ENCODE measurements at places on chromosomes 13 and 19.

GRCh38 chr13:48449656-48450055 lies 36.7 kb upstream of the LPAR6 start:
- DNase-seq, result no peak

DNA sequence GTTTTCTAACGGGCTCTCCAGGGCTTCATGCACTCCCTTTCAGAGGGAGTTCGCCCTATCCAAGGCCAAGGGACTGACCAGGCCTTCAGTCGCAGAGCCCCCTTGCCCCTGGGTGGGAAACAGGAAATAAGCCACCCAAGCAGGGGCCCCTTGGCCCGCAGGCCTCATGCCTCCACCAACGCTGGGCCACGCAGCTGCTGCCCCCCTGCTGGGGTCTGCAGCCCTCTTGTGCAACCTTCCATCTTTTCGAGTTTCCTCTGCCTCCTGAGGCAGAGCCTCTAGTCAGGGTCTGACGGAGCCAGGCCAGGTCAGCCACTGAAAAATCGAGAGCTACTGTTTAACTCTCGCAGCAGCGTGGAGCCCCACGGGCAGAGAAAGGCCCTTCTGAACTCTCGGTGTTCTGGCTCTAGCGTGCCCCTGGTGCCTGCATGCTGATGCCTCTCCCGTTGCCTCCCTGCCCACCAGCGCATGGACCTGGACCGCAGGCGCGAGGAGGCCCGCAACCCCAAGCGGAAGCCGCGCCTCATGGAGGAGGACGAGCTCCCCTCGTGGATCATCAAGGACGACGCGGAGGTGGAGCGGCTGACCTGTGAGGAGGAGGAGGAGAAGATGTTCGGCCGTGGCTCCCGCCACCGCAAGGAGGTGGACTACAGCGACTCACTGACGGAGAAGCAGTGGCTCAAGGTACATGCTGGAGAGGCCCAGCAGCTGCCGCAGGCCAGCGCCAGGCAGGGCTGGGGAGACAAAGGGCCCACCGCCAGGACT lies 54.6 kb upstream of the LDLR start:
- DNase-seq, result no peak

DNA sequence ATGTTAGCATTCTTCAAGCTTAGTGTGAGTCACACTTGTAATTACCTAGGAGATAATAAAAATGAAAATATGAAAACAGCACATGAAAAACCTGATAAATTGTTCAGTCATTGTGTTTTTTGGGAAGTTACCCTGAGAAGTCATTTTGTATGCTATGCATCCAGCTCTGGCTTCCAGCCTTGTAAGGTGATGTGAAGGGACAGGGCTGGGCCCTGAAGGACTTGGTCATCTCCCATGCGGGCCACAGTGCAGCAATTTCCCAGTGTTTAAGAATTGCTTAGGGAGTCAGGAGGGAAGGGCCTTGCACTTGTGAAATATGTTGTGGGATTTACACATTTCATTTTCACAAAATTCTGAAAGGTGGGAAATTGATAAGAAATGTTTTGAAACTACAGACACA lies 41.3 kb downstream of the ARHGEF7 start:
- no peak for DNase-seq

DNA sequence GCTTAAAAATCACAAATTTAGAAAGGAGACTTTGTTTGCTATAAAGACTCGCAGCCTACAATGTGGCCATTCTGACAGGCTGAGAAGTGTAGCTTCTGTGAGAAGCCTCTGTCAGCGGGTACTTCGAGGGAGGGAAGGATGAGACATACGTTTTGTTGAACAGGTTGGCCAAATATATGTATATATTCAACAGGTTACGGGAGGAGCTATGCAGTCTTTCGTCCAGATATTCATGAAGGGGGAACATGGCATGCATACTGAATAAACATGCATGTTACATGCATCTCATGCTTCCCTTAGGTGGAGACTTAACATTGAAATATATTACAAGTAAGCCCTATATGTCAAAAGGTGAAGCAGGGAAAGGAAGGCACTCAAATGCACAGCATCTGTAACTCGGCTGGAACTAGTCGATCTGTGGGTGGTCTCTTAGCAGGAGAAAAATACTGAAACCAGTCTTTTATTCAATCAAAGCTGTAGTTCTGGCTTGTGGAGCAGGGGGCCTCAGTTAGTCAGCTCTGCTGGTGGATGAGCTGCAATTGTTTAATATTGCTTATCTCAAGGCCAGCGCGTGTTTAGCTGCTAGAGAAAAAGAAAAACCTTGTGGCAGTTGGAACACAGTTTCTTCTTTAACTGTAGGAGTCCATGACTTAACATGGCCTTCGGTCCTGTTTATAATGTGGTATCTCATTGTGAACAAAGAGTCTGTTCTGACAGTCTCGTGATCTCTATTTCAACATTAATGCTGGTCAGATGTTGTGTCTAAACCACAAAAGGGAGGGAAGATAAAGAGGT lies 94.3 kb downstream of the FAM216B start:
- no peak for DNase-seq

DNA sequence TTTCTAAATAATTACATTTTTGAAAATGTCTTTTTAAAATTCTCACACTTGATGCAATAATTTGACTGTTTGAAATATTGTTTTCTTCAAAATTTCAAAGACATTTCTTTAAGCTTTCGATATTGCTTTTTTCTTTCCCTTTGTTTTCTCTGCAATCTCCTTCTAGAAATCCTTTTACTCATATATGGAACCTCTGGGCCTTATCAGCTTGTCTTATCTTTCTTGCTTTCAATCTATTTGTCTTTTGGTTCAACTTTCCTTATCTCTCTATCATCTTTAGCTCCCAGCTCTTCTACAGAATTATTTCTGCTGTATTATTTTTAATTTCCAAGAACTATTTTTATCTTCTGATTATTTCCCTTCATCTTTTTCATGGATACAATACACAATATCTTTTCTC lies 80.7 kb upstream of the DIAPH3 start:
- no peak for DNase-seq

DNA sequence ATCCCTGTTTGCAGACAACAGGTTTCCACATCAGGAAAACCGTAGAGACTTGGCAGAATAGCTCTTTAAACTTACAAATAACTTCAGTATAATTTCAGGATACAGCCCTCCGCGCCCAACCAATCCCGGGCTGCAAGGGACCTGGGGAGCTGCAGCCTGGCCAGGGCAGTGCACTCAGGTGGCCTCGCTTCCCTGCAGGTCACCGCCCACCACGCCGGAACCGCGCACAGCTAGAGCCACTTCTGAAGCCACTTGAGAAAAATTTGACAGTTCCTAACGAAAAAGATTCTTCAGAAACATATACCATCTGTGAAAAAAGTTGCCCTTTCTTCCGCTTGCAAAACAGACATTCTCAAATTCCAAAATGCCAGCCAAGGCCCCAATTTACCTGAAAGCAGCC lies 11.1 kb downstream of the ZNF91 start:
- DNase-seq, result no peak

GRCh38 chr13:45320876-45321629 lies 19.9 kb downstream of the TPT1 start:
- no peak for DNase-seq

- DNase-seq, result no peak
These were observed 26.1 kb upstream of the CYP2A7 start for GRCh38 chr19:40907968-40908735.

DNA sequence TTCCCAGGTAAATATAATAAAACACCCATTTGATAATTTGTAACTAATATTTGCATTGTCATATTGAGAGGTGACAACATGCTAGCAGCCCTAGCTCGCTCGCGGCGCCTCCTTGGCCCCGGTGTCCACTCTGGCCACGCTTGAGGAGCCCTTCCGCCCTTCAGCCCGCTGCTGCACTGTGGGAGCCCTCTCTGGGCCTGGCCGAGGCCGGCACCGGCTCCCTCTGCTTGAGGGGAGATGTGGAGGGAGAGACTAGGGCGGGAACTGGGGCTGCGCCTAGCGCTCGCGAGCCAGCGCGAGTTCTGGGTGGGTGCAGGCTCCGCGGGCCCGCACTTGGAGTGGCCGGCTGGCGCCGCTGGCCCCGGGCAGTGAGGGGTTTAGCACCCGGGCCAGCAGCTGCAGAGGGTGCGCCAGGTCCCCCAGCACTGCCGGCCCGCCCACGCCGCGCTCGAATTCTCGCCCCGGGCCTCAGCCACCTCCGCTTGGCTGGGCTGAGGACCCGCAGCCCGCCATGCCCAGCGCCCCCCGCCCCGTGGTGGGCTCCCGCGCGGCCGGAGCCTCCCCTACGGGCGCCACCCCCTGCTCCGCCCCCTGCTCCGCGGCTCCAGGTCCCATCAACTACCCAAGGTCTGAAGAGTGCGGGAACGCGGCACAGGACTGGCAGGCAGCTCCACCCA lies 594.4 kb downstream of the SLITRK6 start:
- DNase-seq, result no peak

- no peak for DNase-seq
These were observed 7.8 kb downstream of the ACTMAP start for GRCh38 chr19:40742477-40742876.

- no peak for DNase-seq
These were observed 53.0 kb downstream of the CHST8 start for GRCh38 chr19:33674626-33675367.

DNA sequence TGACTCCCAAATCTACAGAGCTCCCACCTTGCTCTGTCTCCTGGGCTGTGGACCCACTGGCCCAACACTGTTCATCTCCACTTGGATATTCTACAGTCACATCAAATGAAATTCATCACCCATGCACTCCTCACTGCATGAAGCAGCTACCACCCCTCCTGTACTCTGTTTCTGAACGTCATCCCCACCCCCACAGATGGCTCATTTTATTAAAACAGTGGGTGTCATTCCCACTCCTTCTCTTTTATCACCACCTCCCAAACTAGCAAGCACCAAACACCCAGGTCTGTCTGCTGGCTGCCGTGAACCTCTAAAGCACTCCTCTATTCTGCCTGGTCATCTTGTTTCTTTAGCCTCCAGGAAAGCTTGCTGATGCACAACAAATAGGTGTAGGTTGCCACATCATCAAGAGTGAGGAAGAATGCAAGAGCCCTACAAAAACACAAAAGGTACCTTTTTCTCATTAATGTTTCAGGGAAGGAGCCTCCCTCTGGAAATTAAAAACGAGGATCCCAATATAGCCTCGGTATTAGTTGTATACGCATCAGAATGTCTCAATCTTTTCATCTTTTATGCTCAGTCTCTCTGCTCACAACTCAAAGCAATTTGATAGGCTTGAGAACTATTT lies 91.8 kb downstream of the MIPEP start:
- DNase-seq, result no peak

- no peak for DNase-seq
These were observed 98.2 kb downstream of the ING1 start for GRCh38 chr13:110811771-110812120.

DNA sequence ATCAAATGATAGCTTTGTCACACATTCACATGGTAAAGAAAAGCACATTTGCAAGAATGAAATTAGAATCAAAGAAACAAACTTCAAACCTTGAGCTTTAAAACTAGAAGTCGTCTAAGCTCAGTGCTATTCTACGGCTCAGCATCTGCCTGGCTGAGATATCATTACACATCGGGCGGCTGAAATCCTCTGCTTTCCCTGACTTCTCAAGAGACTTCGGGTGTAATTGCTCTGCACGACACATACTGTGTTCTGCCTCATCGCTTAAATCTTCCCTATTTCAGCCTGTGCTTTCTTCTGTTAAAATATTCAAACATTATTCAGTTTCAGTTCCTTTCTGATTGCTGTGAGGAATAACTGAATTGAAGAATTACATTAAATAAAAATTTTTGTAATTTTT lies 265.3 kb downstream of the NALCN start:
- DNase-seq, result peak; percentile 84

DNA sequence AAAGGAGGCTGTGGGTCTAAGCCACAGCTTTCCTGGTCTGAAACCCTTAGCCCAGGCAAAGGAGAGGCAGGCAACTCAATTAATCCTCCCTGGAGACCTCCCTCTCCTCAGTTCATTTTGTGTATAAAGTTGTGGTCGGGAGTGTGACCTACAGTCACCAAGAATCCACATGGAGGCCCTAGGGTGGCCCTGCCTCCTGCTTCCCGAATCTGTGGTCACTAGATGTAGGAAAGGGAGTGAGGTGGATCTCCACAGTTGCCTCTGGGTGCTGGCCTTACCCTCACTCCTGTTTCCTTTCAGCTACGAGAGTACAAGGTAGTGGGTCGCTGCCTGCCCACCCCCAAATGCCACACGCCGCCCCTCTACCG lies 1.3 kb downstream of the RPL18A start:
- DNase-seq, result no peak

GRCh38 chr13:87498681-87499080 lies 172.5 kb upstream of the SLITRK5 start:
- no peak for DNase-seq

DNA sequence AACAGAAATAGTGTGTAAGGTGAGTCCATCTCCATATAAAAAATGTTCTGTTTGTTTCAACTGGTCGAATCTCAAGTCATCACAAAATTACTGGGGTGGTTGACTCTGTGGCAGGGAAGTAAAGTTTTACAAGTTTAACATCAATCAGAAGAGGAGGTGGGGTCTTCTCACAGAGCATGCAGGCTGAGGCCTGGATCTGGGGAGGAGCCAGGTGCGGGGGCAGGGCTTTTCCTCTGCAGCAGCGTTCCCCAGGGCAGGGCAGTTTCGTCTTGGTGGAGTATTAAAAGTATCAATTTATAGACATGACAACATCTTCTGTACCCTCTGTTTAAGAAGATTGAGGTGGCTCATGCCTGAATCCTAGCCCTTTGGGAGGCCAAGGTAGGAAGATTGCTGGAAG lies 68.8 kb downstream of the SLC7A9 start:
- DNase-seq, result no peak

GRCh38 chr19:5690125-5690954 lies at the start of gene RPL36:
RPL36 (plus strand) TSS chr19:5690295; CDS start chr19:5690508, 213 bp downstream.
- DNase-seq, result peak; percentile 96

- no peak for DNase-seq
These were observed 617.2 kb downstream of the DCT start for GRCh38 chr13:93862259-93862658.

DNA sequence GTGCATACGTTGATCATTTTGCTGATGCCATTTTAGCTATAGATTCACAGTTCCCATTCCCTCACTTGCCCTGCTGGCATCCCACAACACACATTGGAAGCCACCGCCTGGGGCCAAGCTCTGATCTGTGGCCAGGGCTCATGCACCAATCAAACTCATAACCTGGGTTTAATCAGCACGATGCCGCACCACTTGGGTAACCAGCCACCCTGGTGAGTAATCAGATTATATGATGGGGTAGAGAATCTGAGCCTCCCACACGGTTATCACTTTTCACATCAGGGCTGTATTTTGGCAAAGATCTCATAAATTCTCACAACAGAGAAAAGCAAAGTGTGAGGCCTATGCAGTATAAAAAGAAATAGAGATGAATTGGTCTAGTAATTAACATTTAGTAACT lies 66.0 kb upstream of the TNFRSF19 start:
- no peak for DNase-seq

DNA sequence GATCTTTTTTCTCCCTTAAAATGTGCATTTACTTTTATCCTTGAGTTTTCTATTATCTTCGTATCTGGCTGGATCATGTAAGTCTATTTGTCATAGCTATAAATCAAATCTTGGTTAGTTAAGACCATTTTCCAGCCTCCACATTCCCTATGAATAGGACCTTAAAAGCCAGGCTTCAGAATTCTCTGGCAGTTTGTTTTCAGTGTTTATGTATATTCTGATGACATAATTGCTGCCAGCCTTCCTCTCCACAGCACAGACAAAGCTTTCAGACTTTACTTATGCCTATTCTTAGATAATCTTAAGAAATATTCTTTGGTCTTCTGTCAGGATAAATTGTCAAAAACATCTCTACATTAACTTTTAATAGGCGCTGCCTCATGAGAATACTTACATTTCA lies 870.8 kb upstream of the SPRY2 start:
- no peak for DNase-seq
